ENCODE measurements at places on chromosomes 11 and 22.

DNA sequence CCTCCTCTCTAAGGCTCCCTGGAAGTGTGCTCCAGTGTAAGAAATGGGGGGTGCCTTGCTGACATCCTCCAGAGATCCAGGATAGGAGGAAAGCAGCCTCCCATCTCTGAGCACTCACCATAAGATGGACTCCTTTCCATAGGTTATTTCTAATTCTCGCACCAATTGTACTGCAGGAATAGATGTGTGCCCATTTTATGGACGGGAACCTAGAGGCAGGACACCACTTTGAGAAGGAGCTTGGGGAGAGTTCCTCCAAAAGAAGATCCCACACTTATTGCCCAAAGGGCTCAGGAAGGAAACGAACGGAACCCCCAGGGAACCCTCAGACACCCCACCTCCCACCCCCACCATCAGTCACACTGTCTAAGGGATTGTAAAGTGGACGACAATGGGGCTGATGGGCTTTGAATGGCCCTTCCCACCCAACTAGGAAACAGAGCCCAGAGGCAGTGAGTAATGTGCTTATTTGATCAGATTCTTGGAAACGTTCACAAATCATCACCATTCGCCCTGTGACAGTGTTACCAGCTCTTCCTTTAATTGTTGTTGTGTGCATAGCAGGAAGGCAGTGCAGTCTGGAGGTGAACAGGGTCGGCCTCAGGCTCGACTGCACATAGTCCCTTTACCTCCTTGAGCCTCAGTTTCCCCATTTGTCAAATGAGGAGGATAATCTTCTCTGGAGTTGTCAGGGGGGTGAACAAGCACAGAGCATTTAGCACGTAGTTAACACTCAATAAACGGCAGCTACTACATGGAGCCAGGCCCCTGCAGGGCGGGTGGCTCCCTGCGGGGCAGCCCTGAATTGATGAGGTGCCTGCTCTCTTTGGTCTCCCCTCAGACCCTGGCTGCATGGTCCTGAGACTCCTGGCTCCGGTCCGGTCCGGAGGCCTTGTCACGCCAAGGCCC lies 8.4 kb upstream of the MN1 start:
- no peak for DNase-seq

- no peak for DNase-seq
Measured at GRCh38 chr11:62400760-62401159, 18.1 kb upstream of the SCGB1A1 start.

GRCh38 chr11:29184939-29185890 lies 831.6 kb downstream of the KCNA4 start:
- no peak for DNase-seq

DNA sequence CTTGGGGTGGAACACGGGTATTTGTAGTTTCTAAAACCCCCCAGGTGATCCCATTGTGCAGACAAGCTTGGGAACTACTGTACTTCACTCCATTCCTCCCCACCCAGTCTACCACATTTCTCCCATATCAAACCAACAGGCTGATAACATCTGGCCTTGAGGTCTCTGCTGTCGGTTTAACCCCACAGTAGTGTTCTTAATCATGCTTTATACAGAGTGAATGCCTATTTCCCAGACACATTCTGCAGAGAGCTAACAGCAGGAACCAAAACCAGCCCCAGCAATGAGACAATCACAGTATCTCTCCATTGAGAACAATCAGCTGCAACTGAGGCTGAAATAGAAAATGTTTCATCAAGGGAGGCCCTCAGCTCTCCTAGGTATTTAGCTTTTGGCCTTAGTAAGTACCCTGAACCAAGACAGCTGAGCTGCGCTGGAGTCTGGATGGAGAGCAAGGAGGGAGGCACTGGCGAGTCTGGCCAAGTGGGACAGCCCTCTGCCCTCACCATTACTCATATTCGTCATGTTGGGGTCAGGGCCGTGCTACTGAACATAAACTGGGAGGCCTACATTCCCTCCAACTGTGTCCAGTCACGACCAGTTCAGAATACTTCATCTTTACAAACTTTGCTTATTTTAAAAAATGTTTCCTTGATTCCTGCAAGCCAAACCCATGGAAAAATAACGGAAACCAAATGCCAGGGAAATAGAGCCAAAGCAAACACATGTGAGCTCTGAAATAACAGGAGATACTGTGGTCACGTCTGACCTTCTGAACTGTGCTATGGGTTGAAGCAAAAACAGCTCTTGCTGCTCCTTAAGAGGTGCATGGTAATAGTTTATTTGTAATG lies 81.0 kb downstream of the CCDC34 start:
- DNase-seq = no peak

DNA sequence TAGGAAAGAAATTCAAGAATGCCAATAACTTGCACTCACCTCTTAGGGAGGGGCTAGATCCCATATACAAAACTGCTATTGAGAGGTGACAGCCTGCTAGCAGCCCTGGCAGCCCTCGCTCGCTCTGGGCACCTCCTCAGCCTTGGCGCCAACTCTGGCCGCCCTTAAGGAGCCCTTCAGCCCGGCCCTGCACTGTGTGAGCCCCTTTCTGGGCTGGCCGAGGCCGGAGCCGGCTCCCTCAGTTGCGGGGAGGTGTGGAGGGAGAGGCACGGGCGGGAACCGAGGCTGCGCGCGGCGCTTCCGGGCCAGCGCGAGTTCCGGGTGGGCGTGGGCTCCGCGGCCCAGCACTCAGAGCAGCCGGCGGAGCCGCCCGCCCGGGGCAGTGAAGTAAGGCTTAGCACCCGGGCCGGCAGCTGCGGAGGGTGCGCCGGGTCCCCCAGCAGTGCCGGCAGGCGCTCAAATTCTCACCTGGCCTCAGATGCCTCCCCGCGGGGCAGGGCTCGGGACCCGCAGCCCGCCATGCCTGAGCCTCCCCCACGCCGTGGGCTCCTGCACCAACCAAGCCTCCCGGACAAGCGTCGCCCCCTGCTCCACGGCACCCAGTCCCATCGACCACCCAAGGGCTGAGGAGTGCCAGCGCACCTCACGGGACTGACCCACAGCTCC lies 329.9 kb downstream of the FAM181B start:
- DNase-seq = no peak

DNA sequence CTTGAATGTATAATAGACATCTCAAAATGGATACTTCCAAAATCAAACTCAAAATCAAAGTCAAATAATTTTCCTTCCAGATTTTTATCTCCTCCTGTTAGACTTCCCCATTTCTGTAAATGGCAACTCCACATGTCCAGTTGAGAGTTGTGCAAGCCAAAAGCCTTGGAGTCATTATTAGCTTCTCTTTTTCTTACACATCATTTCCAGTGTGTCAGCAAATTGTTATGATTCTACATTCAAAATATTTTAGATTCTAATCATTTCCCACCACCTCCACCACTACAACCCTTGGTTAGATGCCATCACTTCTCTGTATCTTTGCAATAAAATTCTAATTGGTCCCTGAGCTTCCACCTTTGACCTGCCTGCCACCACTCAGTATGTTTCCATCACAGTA lies 155.7 kb downstream of the CNTN5 start:
- DNase-seq = no peak

- peak; percentile 81 for DNase-seq
Measured at GRCh38 chr11:126318574-126319373, 14.9 kb downstream of the DCPS start.

DNA sequence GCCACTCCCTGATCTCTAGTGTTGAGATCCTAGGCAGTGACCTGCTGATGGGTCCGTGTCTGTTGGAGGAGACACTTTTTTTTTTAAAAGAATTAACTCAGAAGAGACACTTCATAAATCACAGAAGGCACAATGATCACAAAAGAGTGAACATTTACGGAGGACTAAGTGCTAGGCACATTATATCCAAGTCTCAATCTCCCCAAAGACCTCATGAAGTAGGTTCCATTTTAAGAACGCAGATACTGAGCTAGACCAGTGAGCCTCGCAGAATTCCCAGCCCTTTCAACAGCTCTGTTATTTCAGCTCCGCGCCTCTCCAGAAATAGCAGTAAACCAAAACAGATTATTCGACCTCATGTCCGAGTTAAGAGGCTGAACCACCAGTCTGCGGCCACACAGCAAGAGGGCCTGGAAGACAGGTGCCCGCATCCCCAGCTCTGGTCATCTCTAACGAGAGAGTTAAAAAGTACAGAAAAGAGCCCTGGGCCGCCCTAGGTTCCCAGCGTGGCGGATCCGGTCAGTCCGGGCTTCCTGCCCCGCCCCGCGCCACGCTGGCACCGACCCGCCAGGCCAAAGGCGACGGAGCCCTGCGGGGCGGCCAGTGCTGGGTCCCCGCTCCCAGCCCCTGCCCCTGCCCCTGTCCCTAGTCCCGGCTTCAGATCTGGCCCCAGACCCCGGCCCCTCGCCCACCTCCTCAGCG lies 612 bp downstream of the XBP1 start:
- DNase-seq = no peak

DNA sequence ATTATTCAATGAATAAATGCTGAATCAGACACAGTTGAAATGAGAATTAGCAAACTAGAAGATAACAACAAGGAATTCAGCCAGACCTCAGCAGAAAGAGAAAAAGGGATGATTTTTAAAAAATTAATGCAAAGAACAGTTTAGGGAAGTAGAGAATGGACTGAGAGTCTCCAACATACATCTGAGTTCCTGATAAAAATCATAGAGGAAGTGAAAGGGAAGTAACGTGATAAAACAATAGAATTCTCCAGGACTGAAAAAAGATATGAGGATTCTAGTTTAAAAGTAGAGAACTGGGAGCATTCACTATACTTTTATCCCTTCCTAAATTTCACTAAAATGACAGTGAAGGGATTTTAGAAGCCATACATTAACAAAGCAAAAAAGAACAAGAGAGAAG lies 592.0 kb downstream of the SOX6 start:
- DNase-seq = no peak

DNA sequence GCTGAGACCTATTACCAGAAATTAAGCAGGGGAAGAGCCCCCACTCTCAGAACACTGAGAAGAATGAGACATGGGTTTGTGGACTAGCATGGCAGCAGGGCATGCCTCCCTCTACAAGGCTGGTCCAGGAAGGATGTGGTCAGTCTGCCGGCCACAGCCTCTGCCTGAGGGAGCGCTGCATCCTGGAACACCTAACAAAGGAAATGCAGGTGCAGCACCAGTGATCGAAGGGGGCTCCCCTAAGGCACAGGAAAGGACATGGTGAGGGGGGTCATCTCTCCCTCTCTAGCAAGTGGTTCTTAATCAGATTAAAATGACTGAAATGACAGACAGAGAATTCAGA lies 40.6 kb upstream of the ARL14EP start:
- DNase-seq = no peak

DNA sequence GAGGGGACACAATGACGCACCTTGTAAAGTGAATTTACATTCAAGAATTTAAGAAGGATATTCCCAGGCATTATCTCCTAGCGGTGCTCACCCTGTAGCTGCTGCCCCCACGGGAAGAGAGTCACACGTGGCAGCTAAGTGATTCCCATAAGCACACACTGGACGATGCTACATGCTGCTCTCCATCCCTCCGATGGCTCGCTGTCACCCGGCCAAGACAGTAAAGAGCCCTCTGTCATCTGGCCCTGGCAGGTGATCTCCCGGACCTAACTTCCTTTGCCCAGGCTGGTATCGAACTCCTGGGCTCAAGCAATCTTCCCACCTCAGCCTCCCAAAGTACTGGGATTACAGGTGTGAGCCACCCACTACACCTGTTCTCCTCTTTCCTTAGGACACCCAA lies 39.9 kb upstream of the IGSF9B start:
- no peak for DNase-seq

GRCh38 chr22:37079668-37080171 lies 28.2 kb downstream of the KCTD17 start:
- no peak for DNase-seq

- no peak for DNase-seq
Measured at GRCh38 chr11:57161351-57161750, 20.4 kb upstream of the LRRC55 start.

GRCh38 chr11:98940913-98941312 lies 79.8 kb upstream of the CNTN5 start:
- no peak for DNase-seq

- no peak for DNase-seq
Measured at GRCh38 chr22:50150161-50151129, 20.1 kb upstream of the PANX2 start.

- DNase-seq = no peak
Measured at GRCh38 chr11:119891055-119891768, 162.2 kb upstream of the NECTIN1 start.

DNA sequence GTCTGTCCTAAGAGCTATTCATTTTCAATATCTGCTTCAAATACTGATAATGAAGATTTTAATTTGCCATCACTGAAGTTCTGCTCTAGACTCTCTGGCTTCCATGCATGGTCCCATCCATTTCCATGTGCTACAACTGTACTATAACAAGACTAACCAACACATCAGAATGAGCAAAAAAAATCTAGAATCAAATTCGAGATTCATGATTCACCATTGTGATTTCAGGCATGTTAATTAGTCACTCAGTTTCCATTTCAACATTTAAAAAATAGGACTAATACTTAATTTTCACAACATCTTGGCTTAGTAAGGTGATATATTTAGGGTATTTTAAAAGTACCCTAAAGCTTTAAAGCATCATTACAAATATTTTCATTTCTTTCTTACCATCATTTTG lies 22.8 kb downstream of the PICALM start:
- DNase-seq = no peak

GRCh38 chr22:32493551-32493950 lies 18.9 kb downstream of the FBXO7 start:
- DNase-seq = no peak

GRCh38 chr22:17802822-17803221 lies 28.6 kb upstream of the BID start:
- DNase-seq = no peak

DNA sequence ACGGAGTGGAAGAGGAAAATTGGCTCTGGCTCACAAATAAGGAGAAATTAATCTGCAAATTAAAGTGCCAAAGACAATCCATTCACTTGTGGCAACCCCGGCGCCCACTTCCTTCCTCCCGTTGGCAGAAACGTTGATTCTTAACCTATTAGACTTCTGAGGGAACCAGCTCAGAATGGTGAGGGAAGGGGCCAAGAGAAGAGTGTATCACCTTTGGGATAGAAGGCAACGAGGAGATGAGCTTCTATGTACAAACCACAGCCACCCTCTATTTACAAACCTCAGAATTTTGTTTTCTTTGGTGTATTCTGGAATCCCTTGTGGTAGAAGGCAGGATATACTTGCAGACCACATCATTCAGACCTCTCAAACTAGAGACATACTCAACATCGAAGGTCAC lies 1.1 kb downstream of the MB start:
- no peak for DNase-seq

- DNase-seq = no peak
Measured at GRCh38 chr11:46373787-46374740, 7.4 kb upstream of the MDK start.

GRCh38 chr11:14547440-14547839 lies 27.3 kb upstream of the PSMA1 start:
- no peak for DNase-seq

- no peak for DNase-seq
Measured at GRCh38 chr11:34296412-34296811, 61.4 kb downstream of the ABTB2 start.

DNA sequence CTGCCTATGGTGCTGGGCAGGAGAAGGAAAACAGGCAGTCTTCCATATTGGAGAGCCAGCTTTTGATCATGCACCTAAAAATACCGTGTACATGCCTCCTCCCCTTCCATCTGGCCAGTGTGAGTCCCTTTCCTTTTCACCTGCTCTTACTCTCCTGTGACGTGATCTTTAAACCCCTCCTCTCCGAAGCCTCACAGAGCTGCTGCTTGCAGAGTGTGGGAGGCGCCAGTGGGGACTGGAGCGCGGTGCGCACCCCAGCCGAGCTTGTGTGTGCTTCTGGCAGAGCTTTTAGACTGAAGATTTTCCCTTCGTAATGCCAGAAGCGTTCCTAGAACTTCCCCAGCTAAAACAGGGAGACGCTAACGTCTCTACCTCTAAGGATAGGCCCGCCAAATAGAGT lies 29.8 kb downstream of the MUC6 start:
- DNase-seq = no peak

Measured in SIG-M5 (cell line).